Activated CD4-positive, alpha-beta memory T cell treated with anti-CD3 and anti-CD28 coated beads, Interleukin-2, amount 10 ng/mL, durations not matched to agents 7 days and 5 days (primary cell): ENCODE measurements at places on chromosomes 1 and 21. TPM values are rescaled to one million over a fixed set of nuclear protein-coding genes. Genes with fewer than 3 reads are reported as not detected.

The CYB561D1 gene
- total RNA-seq, result 19.5 TPM

DNA sequence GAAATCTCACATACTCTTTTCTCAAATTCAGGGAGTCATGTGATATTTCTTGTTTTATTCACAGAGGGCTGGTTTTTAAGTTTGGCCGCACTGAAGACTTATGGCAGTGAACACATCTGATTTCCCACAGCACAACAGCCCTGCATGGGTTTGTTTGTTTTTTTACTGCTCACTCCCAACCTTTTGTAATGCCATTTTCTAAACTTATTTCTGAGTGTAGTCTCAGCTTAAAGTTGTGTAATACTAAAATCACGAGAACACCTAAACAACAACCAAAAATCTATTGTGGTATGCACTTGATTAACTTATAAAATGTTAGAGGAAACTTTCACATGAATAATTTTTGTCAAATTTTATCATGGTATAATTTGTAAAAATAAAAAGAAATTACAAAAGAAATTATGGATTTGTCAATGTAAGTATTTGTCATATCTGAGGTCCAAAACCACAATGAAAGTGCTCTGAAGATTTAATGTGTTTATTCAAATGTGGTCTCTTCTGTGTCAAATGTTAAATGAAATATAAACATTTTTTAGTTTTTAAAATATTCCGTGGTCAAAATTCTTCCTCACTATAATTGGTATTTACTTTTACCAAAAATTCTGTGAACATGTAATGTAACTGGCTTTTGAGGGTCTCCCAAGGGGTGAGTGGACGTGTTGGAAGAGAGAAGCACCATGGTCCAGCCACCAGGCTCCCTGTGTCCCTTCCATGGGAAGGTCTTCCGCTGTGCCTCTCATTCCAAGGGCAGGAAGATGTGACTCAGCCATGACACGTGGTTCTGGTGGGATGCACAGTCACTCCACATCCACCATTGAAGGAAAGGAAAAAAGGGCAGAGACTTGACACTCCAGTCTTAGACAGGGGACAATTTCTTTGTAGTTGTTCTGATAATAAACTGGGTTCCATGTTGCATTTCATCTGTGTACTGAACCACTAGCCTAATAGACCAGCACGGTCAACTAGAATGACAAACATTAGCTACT is 22.8 kb downstream of the TMEM50A start:
- H3K27ac ChIP-seq, result no peak overlapping the region
- peaks cover 42% of the 10 kb centered on the region for H3K4me1 ChIP-seq
- H3K27me3 ChIP-seq, result no peaks in the 10 kb centered on the region
- H3K36me3 ChIP-seq, result peaks cover 49% of the 10 kb centered on the region
- no peak for DNase-seq

DNA sequence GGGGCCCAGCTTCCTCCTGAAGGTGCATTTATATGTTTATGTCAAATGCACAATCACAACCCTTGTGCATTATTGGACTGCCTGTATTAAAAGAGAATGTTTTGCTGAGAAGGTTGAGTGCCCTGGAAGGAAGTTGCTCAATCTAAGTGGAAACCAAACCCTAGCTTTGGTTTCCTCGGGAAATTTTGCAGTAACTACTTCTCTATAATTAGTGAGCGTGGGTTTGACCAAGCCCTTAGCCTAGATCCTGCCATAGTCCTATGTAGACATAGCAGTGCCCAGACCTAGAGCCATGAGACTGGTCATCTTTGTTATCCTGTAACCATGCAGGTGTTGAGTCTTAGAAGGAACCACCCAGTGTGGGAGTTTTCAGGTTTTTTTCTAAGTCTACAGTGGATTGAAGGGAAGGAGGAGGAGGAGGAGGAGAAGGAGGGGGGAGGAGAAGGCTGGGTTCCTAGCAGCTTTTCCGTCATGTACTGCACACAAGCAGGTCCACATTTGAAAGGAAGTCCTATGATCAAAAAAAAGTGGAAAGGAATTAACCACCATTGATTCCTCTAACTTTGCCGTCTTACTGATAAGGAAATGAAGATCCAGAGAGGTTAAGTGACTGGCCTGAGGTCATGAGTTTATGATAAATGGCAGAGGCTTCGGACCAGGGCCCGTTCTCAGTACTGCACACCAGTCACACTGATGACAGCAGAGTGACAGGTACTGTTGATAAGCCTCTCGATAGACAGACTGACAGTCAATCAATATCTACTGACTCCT is 72.2 kb upstream of the LYST start:
- peak overlapping the region; percentile 70 for H3K27ac ChIP-seq
- H3K27me3 ChIP-seq, result no peaks in the 10 kb centered on the region
- H3K36me3 ChIP-seq, result peaks cover 5% of the 10 kb centered on the region
- peaks cover 34% of the 10 kb centered on the region for H3K4me1 ChIP-seq
- no peak overlapping the region for H3K4me3 ChIP-seq
- no peak for DNase-seq

The CNKSR1 gene
- total RNA-seq, result 5.3 TPM

GRCh38 chr1:107750364-107750959 is 214.5 kb downstream of the VAV3 start:
- no peaks in the 10 kb centered on the region for H3K4me1 ChIP-seq
- peak; percentile 40 for DNase-seq
- no peaks in the 10 kb centered on the region for H3K27me3 ChIP-seq
- no peaks in the 10 kb centered on the region for H3K36me3 ChIP-seq
- H3K27ac ChIP-seq, result no peak overlapping the region
- no peak overlapping the region for H3K4me3 ChIP-seq

GRCh38 chr1:248585266-248585665 is 10.7 kb upstream of the OR2T34 start:
- H3K36me3 ChIP-seq, result peaks cover 3% of the 10 kb centered on the region
- peaks cover 19% of the 10 kb centered on the region for H3K4me1 ChIP-seq
- H3K4me3 ChIP-seq, result no peak overlapping the region
- H3K27ac ChIP-seq, result peak overlapping the region; percentile 45
- H3K27me3 ChIP-seq, result no peaks in the 10 kb centered on the region

The NTMT2 gene
- total RNA-seq, result not detected

DNA sequence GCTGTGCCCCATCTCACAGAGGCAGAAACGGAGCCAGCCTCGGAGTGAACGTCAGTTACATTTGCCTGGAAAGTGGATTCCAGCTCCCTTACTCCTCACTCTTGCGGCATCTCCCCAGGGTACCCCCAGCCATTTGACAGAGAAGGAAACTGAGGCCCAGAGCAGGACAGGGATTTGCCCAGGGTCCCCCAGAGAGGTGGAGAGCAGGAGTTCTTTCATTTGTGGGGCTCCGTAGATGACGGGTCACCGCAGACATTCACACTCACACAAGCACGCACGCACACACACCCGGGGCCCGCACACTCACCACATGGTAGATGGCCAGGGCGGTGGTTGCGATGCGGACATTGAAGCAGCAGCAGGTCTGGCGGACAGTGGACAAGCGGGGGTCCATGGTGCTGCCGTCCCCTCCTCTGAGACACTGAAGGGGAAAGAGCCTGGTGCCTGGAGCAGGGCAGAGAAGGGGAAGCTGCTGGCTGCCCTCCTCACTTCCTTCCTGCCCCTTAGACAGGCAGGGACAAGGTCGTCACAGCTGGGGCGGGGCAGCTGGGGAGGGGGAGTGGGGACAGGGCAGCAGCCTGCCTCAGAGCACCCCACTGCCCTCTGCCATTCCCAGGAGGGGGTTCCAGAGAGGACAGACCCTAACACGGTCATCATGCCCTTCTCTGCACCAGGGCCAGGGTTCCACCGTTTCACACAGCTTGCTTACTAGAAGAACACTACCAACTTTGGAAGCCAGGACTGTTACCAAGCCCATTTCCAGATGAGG is at the start of gene LAPTM5:
LAPTM5 (minus strand) TSS at position 423 of the 769 bp plus-strand sequence; CDS start at position 394, 29 bp downstream.
- H3K4me1 ChIP-seq, result peaks cover 84% of the 10 kb centered on the region
- H3K36me3 ChIP-seq, result peaks cover 42% of the 10 kb centered on the region
- peak within 1 kb of the TSS; percentile 95 for H3K4me3 ChIP-seq
- DNase-seq, result peak; percentile 69

- peak overlapping the region; percentile 90 for H3K27ac ChIP-seq
- DNase-seq, result peak; percentile 39
- H3K4me1 ChIP-seq, result peaks cover 21% of the 10 kb centered on the region
These were observed 133.4 kb downstream of the PLPPR5 start for GRCh38 chr1:98870959-98871903.

GRCh38 chr1:234315588-234315987 is 57.7 kb upstream of the COA6 start:
- no peaks in the 10 kb centered on the region for H3K36me3 ChIP-seq
- no peak overlapping the region for H3K4me3 ChIP-seq
- DNase-seq, result no peak
- no peaks in the 10 kb centered on the region for H3K27me3 ChIP-seq
- peaks cover 4% of the 10 kb centered on the region for H3K4me1 ChIP-seq

The LRRC42 gene
- total RNA-seq, result 20.8 TPM

GRCh38 chr1:84583648-84584047 is 9.4 kb upstream of the CTBS start:
- H3K4me3 ChIP-seq, result no peak overlapping the region
- peaks cover 2% of the 10 kb centered on the region for H3K36me3 ChIP-seq
- no peaks in the 10 kb centered on the region for H3K27me3 ChIP-seq
- peaks cover 3% of the 10 kb centered on the region for H3K4me1 ChIP-seq

GRCh38 chr1:24770881-24771280 is 25.6 kb downstream of the CLIC4 start:
- H3K27me3 ChIP-seq, result no peaks in the 10 kb centered on the region
- DNase-seq, result no peak
- no peaks in the 10 kb centered on the region for H3K36me3 ChIP-seq
- peaks cover 17% of the 10 kb centered on the region for H3K4me1 ChIP-seq

The GJA8 gene
- total RNA-seq, result not detected

- no peak for DNase-seq
- H3K4me3 ChIP-seq, result no peak overlapping the region
- peaks cover 17% of the 10 kb centered on the region for H3K27me3 ChIP-seq
These were observed 114.2 kb upstream of the TMPRSS2 start for GRCh38 chr21:41622201-41622600.

The EXO5 gene
- total RNA-seq, result 12.3 TPM

DNA sequence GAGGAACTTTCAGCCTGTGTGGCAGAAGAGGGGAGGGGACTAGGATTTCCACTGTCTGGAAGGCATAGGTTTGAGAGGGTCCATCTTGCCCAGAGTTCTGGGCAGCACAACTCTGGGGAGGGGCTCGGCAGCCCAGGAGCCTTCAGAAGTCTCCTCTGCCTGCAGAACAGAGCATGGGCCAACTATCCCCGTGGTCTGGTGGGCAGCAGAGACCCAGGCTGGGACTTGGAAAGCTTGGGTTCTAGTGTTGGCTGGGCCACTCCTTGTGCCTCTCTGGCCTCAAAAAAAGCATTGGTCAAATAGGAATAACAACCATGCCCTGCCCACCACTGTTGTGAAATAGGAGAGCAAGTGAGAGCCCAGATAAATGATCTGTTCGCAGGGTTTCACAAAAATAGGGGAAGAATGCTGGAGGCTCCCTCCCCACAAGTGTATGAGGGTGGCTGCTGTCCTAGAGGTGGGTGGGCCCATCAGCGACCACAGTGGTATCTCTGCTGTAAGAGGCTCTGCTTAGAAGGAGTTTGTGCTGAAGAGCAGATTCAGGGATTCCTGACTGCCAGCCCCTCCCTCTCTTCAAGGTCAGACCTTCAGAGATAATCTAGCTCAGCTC is 8.9 kb downstream of the EPHA10 start:
- H3K4me1 ChIP-seq, result peaks cover 12% of the 10 kb centered on the region
- H3K4me3 ChIP-seq, result no peak overlapping the region
- peaks cover 43% of the 10 kb centered on the region for H3K27me3 ChIP-seq
- no peak for DNase-seq

The FCRL1 gene
- not detected for total RNA-seq

The TMEM61 gene
- total RNA-seq, result not detected

The LEFTY2 gene
- total RNA-seq, result not detected

GRCh38 chr1:186234976-186235686 is 139.9 kb downstream of the TPR start:
- no peaks in the 10 kb centered on the region for H3K4me1 ChIP-seq
- H3K27me3 ChIP-seq, result peaks cover 2% of the 10 kb centered on the region
- no peak for DNase-seq
- H3K27ac ChIP-seq, result no peak overlapping the region

The TNFRSF8 gene
- 32.9 TPM for total RNA-seq

The OLIG2 gene
- not detected for total RNA-seq
